Vagina (tissue), 2 donors: ENCODE measurements at places on chromosomes 6 and 20.

DNA sequence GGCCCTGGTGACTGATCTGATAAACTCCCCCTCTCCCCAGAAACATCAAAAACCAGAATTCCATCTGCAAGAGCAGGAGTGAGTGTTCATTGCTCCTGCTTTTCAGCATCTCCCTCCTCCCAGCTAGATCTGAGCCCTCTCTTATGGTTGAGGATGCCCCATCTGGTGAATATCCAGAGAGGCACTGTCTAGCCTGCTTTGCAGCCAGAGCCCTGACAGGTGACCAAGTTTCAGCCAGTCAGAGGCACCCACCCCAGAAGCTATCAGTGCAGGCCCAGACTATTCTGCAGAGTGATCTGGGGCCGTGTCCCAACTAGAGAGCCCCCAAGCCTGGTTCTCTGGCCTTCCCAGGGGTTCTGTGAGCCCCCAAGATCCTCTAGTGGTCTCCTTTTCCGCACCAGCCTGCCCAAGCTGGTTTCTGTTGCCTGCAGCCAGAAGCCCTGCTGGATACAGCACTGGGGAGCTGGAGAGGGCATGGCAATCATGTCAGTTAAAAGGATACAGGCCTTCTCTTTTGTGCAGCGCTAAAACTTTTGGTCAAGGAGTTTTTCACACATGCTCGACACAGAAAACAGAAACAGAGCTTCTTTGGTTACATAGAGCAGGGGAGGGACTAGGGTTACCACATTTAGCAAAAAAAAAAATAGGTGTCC is 6.6 kb upstream of the BMP7 start:
- no peak for DNase-seq
- no peak overlapping the region for H3K4me3 ChIP-seq
- H3K4me1 ChIP-seq = no peaks in the 10 kb centered on the region
- no peaks in the 10 kb centered on the region for H3K36me3 ChIP-seq

- DNase-seq = no peak
- no peak overlapping the region for H3K4me3 ChIP-seq
- H3K36me3 ChIP-seq = no peaks in the 10 kb centered on the region
- H3K4me1 ChIP-seq = no peaks in the 10 kb centered on the region
Measured at GRCh38 chr20:17345321-17345720, 118.5 kb downstream of the PCSK2 start.

- no peak for DNase-seq
- peaks cover 29% of the 10 kb centered on the region for H3K4me1 ChIP-seq
- H3K27me3 ChIP-seq = peaks cover 26% of the 10 kb centered on the region
- H3K36me3 ChIP-seq = no peaks in the 10 kb centered on the region
Measured at GRCh38 chr6:1613688-1614447, 4.2 kb downstream of the FOXC1 start.

- H3K36me3 ChIP-seq = no peaks in the 10 kb centered on the region
- H3K4me1 ChIP-seq = peaks cover 10% of the 10 kb centered on the region
- DNase-seq = no peak
Measured at GRCh38 chr20:12965870-12966251, 42.9 kb upstream of the SPTLC3 start.

GRCh38 chr6:138577151-138577915 is 78.0 kb upstream of the NHSL1 start:
- H3K27ac ChIP-seq = no peak overlapping the region
- H3K27me3 ChIP-seq = no peaks in the 10 kb centered on the region
- peaks cover under 1% of the 10 kb centered on the region for H3K4me1 ChIP-seq
- no peak for DNase-seq
- no peaks in the 10 kb centered on the region for H3K36me3 ChIP-seq

GRCh38 chr6:141956046-141956761 is 176.5 kb upstream of the GJE1 start:
- H3K36me3 ChIP-seq = no peaks in the 10 kb centered on the region
- no peak overlapping the region for H3K27ac ChIP-seq
- H3K4me3 ChIP-seq = no peak overlapping the region
- H3K27me3 ChIP-seq = no peaks in the 10 kb centered on the region
- H3K4me1 ChIP-seq = no peaks in the 10 kb centered on the region

GRCh38 chr6:6614983-6615349 is 26.4 kb downstream of the LY86 start:
- no peaks in the 10 kb centered on the region for H3K27me3 ChIP-seq
- no peak overlapping the region for H3K27ac ChIP-seq
- peaks cover 7% of the 10 kb centered on the region for H3K4me1 ChIP-seq
- H3K36me3 ChIP-seq = no peaks in the 10 kb centered on the region
- H3K4me3 ChIP-seq = no peak overlapping the region
- no peak for DNase-seq

DNA sequence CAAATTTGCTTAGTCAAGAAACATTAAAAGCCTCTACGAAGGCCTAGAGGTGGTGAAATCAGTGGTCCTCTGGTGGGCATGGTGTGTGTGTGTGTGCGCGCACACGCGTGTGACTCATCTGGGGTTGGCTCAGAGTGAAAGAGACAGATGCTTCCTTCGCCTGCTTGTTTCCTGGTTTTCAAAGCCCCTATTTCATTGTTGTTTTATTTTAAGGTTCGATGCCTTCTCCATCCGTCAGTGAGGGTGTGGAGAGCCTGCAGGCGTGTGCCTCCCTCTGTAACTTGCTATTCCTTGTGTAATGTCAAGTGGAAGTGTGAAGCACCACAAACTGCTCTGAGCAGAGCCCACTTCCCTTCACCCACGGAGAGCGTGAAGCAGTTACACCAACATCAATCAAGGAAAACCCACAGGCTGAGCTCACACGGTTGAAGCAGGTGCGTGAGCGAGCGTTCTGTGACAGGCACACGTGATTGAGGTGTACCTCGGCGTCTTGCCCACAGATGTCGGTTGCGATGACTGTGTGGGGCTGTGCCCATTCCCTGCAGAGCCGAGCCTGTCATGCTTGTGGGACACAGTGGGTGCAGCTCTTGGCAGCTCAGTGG is 233.9 kb downstream of the PRL start:
- no peak overlapping the region for H3K27ac ChIP-seq
- no peaks in the 10 kb centered on the region for H3K36me3 ChIP-seq
- no peak for DNase-seq
- H3K27me3 ChIP-seq = no peaks in the 10 kb centered on the region
- no peak overlapping the region for H3K4me3 ChIP-seq
